Thymus (tissue), 14 donors: ENCODE measurements at places on chromosomes 4 and X. TPM values are rescaled to one million over a fixed set of nuclear protein-coding genes. Genes with fewer than 3 reads are reported as not detected.

ARHGAP36 gene
- 1.7 TPM for total RNA-seq

MAGEC2 gene
- total RNA-seq, result not detected

ABCG2 gene
- total RNA-seq, result 1.4 TPM

ARR3 gene
- not detected for total RNA-seq

DNA sequence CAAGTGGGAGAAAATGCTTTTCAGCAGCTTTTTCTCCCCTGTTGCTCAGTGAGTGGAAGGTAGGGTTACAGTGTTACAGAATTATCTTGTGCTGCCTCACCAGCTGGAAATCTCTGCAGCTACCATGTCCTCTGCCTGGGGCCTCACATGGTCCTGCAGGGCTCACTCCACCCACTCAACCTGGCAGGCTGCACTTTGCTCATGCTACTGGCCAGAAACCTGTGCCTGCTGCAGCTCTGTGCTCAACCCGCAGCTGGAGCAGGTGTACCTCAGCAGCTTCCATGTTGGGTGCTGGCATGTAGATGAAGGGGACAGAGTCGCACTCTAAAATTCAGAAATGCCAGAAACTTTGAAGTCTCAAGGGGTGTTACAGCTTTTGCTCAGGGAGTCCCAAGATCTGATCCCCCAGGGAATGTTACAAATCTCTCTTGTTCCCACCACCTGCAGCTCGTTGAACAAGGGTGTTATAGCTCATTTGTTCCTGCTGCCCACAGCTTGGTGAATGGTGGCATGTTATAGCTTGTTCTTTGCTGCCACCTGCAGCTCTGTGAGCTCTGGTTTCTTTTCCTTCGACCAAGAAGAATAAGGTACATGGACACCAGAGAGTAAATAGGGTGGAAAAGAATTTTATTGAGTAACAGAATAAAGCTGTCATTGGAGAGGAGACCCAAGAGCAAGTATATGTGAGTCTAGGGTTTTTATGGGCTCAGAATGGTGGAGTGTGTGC is 845.8 kb downstream of the TECRL start:
- no peak for DNase-seq
- H3K4me3 ChIP-seq, result no peak overlapping the region
- H3K36me3 ChIP-seq, result no peaks in the 10 kb centered on the region

- peaks cover 11% of the 10 kb centered on the region for H3K4me1 ChIP-seq
- H3K27ac ChIP-seq, result peak overlapping the region; percentile 44
- no peak for DNase-seq
- H3K27me3 ChIP-seq, result no peaks in the 10 kb centered on the region
- no peak overlapping the region for H3K4me3 ChIP-seq
Observed at GRCh38 chr4:40253906-40254305, 57.1 kb downstream of the RHOH start.

GRCh38 chr4:7192252-7193029 is at the start of gene SORCS2:
TSS of gene SORCS2 (plus strand) at chr4:7192538.
- peaks cover 10% of the 10 kb centered on the region for H3K4me1 ChIP-seq
- H3K27me3 ChIP-seq, result peaks cover 34% of the 10 kb centered on the region
- H3K27ac ChIP-seq, result peak within 1 kb of the TSS; percentile 11
- H3K36me3 ChIP-seq, result no peaks in the 10 kb centered on the region

GRCh38 chr4:72283357-72283756 is 251.6 kb downstream of the NPFFR2 start:
- no peak overlapping the region for H3K27ac ChIP-seq
- no peaks in the 10 kb centered on the region for H3K4me1 ChIP-seq
- no peak for DNase-seq
- no peak overlapping the region for H3K4me3 ChIP-seq
